ENCODE measurements at places on chromosomes 7 and 10. TPM values are rescaled to one million over a fixed set of nuclear protein-coding genes. Genes with fewer than 3 reads are reported as not detected.
A peak's percentile ranks its signal among the peaks of the same experiment; 100 is the strongest.

Gene TCERG1L
- total RNA-seq, result not detected

Gene HYCC1
- total RNA-seq, result 56.9 TPM

DNA sequence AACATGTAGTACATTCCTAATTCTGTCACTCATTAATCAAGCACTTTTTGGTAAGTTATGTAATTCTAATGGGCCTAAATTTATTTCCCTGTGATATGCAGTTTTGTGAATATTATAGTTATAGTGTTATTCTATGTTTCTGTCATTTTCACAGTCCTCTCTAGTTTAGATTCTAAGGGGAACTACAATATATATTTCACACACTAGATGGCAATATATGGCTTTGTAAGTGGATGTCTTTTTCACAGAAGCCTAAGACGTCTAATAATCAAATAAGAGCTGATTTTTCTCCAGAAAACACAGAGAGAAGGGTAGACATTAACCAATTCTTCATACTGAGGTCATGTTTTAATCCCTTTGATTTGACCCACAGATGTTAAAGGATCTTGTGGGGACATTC, 18.0 kb downstream of the RNLS start:
- no peak overlapping the region for H3K27ac ChIP-seq
- no peak for DNase-seq
- H3K36me3 ChIP-seq, result no peaks in the 10 kb centered on the region
- H3K4me3 ChIP-seq, result no peak overlapping the region

DNA sequence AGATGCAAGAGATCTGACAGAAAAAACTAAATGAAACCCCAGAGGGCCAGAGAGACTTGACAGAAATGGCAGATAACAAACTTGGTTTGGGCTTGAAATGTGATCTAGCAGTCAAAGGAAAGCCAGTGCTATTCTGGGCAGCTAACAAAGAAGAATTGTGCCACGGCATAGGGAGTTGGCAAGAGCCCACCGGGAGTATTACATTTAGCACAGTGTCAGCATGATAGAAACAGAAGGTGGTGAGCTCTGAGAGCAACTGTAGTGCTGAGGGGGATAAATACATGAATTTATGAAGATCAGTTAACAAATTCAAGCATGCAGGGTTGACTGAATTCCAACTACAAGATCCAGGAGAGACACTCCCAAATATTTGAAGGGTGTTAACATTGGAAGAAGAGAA, 91.1 kb downstream of the AHCYL2 start:
- H3K27me3 ChIP-seq, result no peaks in the 10 kb centered on the region
- H3K36me3 ChIP-seq, result peaks cover 3% of the 10 kb centered on the region
- H3K4me1 ChIP-seq, result peaks cover 3% of the 10 kb centered on the region

GRCh38 chr7:26534649-26535482, 243.2 kb downstream of the SNX10 start:
- H3K27me3 ChIP-seq, result no peaks in the 10 kb centered on the region
- DNase-seq, result peak; percentile 59
- H3K4me3 ChIP-seq, result no peak overlapping the region
- H3K4me1 ChIP-seq, result no peaks in the 10 kb centered on the region

- H3K27me3 ChIP-seq, result no peaks in the 10 kb centered on the region
- no peak overlapping the region for H3K4me3 ChIP-seq
- no peaks in the 10 kb centered on the region for H3K36me3 ChIP-seq
- no peak overlapping the region for H3K27ac ChIP-seq
Measured at GRCh38 chr7:80636709-80637108, 1.7 kb upstream of the CD36 start.

GRCh38 chr7:38339953-38340819, 66.8 kb upstream of the TARP start:
- H3K36me3 ChIP-seq, result no peaks in the 10 kb centered on the region
- no peak overlapping the region for H3K4me3 ChIP-seq
- no peak for DNase-seq
- no peak overlapping the region for H3K27ac ChIP-seq
- H3K27me3 ChIP-seq, result no peaks in the 10 kb centered on the region
